ENCODE measurements at places on chromosomes 2 and 18.
A peak's percentile ranks its signal among the peaks of the same experiment; 100 is the strongest.

DNA sequence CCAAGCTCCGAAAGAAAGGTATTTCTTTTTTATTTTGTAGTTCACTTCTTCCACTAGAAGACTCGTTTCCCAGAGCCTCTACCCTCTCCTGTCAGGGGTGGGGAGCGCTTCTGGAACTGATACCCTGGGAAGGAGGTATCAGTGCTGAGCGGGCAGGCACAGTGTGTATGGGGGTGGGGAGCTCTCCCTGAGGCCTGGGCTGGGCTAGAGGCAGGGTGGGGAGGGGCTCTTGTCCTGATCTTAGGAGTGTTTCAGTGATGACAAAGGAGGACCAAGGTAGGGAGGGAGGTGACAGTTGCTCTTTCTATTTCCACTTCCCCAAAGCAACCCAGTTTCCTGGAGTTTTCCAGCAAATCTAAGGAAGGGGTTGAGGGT is 65.4 kb downstream of the ARHGAP25 start:
- no peak for DNase-seq

DNA sequence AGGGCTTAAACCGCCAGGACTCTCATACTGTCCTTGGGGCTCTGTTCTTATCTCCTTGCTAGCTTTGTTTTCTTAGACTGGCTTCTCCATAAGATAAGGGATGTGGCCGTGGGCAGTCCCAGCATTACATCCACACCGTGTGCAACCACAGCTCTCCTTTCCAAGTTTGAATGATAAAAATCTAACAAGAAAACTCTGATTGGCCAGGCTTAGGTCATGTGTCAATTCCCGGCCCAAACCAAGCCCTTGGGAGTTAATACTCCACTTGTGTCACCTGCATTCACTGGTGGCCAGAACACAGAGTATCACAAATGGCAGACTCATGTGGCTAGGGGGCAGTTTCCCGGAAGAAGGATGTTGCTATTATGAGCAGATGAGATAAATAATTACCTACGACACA is 43.2 kb upstream of the KDM3A start:
- DNase-seq, result no peak

DNA sequence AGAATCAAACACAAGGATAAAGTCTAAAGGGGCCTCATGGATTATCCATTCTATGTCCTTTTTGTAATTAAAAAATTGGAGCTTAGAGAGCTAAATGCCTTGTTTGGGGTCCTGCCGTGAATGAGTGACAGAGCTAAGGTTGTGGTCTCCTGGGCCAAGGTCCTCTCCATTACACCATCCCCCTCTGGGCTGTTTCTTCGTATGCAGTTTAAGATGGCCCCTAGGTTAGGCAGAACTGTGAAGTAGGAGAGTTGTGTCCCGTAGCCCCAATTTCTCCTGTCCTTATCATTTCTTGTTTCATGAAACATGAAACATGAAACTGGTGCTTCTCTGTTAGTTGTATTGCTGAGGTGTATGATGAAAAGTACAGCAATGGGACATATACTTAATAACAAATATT is 32.9 kb downstream of the CRIM1 start:
- no peak for DNase-seq

DNA sequence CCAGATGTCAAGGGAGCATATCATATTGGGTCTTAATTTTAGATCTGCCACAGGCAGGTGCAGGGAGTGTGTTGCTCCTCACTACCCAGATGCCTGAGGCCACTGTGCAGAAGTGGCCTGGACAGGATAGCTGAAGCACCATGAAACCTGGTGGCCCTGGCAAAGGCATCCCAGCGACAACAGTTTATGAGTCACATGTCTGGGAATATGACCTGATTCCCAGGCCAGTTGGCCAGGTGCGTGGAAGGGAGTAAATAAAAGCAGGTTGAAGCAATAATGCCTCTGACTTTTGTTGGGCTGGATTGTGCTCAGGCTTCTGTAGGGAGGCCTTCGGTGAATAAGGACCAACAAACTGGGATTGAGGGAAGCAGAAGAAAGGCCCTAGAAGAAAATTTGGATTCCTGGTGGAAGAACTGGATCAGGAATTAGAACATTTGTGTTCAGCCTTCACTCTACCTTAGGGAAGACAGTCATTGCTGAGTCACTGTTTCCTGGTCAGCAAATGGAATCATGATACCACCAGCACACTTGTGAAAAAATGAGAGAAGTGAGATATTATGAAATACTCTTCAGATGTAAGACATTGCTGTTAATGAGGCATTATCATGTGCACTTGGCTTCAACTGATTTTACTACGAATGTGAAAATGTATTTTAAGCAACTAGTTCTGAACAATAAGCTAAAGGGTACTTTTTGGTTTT is 78.4 kb upstream of the ZNF516 start:
- no peak for DNase-seq

- DNase-seq, result no peak
Observed at GRCh38 chr18:57649556-57650500, 28.2 kb upstream of the NARS1 start.

DNA sequence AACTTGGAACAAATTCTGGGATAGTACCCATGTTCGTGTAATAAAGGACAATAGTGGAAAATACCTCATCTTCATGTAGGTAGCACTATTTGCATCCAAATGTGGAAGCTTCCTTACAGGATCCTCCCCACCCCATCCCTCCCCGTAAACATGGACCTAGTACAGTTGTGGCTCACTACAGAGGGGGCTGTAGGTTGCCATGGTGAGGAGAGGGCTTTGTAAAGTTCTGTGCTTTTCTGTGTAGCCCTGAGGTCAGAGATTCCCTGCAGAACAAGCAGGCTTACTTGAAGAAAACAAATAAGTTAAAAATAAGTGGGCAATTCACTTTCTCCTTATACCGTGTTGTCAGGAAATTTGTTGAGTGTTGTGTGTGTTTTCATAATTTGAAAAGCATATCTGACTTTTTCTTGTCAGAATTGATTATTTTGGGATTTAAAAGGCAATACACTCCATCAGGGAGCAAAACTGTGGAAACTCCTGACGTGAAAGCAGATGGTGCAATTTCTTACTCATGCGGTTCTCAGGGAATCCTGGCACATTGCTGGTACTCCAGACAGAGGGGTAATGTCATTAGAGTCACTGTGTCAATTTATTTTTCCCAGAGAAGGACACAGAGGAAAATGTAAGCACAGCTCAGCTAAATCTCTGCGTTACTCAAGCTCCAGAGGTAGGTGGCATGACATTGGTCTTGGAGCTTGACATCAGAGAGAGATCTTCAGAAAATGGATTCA is 174.2 kb upstream of the LHCGR start:
- no peak for DNase-seq

- DNase-seq, result no peak
Observed at GRCh38 chr2:94753466-94753998, 117.7 kb upstream of the TEKT4 start.

- no peak for DNase-seq
Observed at GRCh38 chr2:220188031-220188430, 560.6 kb downstream of the SLC4A3 start.

- DNase-seq, result no peak
Observed at GRCh38 chr2:51039581-51039980, 7.6 kb upstream of the NRXN1 start.

- no peak for DNase-seq
Observed at GRCh38 chr2:238079874-238080327, 19.1 kb downstream of the SCLY start.

- DNase-seq, result peak; percentile 79
Observed at GRCh38 chr2:135985826-135986393, 484 bp upstream of the DARS1 start.

DNA sequence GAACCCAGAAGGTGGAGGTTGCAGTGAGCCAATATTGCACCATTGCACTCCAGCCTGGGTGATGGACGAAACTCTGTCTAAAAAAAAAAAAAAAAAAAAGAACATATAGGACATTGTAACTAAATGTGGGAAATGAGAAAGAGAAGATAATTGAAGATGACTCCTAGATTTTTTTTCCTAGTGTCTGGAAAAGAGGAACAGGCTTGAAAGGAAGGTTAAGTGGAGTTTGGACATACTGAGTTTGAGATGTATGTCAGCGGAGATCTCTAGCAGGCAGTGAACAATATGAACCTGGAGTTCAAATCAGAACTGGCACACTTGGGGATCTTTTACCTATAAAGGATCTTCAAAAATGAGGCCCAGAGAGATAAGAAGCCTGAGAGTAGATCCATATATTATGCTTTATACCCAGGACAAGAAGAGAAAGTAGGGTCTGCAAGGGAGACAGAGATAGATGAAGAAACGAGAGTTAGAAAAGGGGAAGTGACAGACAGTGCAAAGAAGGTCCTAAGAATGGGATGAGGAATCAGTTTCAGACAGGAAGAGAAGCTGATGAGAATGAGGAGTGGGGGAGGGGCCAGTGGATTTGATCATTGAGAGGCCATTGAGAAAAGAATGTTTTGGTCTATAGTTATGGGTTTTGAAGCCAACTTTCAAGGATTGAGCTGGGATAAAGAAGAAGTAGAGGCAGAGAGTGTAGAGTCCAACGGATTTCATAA is 46.9 kb upstream of the CD28 start:
- DNase-seq, result no peak

- DNase-seq, result no peak
Observed at GRCh38 chr18:31203096-31203793, 40.6 kb upstream of the DSC1 start.

DNA sequence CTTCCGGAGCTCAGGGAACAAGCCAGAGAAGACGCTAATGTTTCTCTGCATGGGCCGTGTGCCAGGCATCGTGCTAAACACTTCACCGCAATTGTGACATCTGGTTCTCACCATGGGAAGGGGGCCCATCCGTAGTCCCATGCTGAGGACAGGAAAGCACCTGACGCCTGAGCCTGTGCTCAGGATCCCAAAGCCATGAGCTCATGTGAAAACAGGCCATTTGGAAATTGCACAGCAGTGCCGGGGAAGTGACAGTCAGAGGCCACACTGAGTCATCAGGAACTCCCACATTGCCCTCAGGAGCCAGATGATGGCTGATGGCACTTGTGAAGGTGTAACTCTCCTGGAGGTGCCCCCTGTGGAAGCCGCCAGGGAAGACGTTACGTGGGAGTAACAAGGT is 141.0 kb downstream of the INHBB start:
- no peak for DNase-seq

All from effector CD8-positive, alpha-beta T cell (primary cell).